ENCODE measurements at places on chromosomes 2 and 18.

- DNase-seq: no peak
Observed at GRCh38 chr2:201987426-201987825, 46.2 kb upstream of the FZD7 start.

GRCh38 chr2:210901326-210901725, 344.9 kb downstream of the CPS1 start:
- DNase-seq: no peak

GRCh38 chr2:203797276-203797675, 70.3 kb upstream of the CTLA4 start:
- no peak for DNase-seq

DNA sequence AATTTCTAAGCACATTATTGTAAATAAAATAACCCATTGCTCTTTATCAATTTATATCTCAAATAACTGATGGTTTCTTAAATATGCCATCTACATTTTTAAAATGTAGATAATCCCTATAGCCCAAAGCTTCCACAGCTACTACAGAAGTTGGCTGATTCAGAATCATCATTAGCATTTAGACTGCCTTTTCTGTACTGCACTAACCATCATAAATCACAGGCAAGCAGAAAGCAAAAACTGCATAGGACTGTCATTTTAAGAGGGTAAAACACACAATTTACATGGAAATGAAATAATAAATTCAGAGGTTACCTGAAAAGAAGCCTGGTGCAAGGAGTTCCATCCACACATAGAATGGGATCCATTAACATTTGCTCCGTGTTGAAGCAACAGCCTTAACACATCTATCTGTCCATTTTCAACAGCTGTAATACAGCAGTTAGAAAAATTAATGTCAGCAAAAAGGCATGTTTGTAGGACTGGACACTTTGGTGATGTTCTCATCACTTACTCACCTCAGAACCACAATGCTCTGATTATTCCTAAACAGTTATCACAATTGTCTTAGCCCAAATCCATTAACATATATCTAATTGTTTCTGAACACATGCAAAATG, 38.4 kb upstream of the CHAC2 start:
- no peak for DNase-seq

DNA sequence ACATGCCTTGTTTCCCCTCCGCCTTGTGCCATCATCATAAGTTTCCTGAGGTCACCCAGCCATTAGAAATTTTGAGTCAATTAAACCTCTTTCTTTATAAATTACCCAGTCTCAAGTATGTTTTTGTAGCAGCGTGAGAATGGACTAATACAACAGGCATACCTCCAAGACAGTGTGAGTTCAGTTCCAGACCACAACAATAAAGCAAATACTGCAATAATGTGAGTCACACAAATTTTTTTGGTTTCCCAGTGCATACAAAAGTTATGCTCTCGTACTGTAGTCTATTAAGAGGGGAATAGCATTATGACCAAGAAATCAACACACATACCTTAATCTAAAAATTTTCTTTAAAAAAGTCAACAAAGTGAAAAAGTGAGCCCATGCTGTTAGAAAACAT, 217.2 kb downstream of the NR4A2 start:
- DNase-seq: no peak

DNA sequence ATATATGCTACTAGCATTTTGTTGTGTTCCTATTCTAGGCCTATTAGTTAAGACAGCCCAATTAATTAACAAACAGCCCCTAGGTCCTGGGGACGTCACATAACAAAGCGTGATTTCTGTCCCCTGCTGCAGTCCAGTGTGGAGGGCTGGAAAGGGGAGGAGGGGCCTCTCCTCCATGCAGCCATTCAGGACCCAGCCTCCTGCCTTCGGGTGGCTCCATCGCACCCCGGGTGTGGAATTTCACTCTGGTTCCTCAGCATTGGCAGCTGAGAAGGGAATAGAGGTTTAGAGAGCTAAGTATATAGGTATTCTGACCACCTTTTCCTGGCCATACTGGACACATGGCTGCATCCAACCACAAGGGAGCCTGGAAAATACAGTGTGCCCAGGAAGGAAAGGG, 42.4 kb downstream of the MC2R start:
- no peak for DNase-seq

DNA sequence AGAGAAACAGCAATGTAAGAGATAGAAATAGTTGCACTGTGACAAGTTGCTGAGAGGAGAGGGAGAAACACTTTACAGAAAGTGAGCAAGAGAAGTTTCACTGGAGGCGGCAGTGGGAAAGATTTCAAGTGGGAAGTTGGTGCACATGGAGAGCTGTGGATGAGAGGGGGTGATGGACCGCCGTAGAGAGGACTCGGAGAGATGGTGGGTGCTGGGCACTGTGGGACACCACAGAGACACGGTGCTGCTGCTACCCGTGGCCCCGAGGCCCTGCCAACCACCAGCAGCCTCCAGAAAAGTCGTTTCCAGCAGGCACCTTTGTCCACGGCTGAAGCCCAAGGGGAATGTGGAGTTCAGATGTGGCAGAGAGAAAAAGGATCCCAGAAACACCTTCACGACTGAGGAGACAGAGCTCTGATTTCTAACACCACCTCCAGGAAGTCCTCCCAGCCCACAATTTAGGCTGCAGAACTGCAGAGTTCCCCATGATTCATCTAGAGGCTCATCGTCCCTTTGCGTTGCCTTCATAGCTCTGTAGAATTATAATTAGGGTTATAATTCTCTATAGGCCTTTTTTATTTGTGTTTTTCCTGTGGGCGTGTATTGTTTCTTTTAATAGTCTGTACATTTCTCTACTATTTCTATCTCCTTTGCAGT, 15.9 kb upstream of the IGFBP2 start:
- DNase-seq: no peak

- no peak for DNase-seq
Observed at GRCh38 chr2:240244543-240244942, 104.1 kb upstream of the OTOS start.

Data from activated gamma-delta T cell (primary cell).